ENCODE measurements at places on chromosomes 11 and 22.

GRCh38 chr11:57761301-57762234, at the start of gene CTNND1:
CTNND1 (plus strand) TSS chr11:57761802; CDS start chr11:57791479, 29,677 bp downstream.
- DNase-seq, result peak; percentile 26

DNA sequence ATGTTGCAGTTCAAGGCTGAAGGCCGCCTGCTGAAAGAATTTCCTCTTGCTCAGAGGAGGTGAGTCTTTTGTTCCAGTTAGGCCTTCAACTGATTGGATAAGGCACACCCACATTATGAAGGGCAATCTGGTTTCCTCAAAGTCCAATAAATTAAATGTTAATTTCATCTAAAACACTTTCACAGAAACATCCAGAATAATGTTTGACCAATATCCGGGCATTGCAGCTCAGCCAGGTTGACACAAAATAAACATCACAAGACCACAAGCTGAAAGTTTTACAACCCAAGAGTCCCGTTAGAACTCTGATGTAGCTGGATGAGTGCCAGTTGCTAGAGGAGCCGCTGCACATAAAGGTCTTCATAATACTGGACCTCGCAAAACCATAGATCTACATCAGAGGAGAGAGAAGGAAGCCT, 64.9 kb upstream of the EED start:
- no peak for DNase-seq

DNA sequence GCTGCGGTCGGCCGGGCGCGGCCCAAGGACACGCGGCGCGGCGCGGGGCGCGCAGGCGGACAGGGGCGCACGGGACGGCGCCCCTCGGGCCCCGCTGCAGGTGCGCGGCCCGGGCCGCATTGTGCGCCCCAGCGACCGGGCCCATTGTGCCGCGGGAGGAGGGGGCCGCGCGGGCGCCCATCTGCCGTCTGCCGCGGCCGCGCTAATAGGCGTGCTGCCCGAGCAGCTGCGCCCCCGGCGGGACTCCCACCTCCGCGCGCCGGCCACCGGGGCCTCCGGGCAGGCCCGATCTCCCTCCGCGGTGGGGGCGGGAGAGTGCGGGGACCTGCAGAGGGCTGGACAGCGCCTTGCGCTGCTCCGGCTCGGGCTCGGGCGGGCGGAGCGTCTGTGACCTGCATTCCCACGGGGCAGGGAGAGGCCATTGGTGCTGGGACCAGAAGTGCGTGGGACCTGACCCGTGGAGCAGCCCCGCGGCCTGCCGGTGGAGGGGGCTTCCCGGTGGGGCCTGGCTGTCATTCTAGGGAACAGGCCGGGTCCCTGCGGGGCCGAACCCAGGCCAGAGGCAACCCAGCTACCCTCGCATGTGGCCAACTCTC, 933 bp downstream of the BRSK2 start:
- DNase-seq, result no peak

DNA sequence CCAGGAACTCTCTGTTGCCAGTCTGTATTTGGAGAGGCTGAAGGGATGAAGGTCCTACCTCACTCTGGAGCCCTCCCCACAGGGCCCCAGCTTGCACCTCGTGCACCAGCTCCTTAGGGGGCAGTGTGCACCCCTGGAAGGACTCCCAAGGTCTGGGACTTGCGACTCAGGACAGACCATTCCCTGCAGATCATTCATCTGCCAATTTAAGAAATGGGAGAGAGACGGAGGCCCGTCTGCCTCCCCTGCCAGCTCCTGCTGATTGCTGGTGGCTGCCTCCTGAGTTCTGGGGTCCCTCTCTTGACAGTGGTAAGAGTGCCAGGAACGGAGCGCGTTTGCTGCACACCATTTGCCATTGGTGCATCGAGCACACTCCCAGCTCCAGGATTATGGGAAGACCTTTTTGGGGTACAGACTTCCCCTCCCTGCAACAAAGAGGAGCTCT, 27.4 kb upstream of the MALAT1 start:
- DNase-seq, result no peak

DNA sequence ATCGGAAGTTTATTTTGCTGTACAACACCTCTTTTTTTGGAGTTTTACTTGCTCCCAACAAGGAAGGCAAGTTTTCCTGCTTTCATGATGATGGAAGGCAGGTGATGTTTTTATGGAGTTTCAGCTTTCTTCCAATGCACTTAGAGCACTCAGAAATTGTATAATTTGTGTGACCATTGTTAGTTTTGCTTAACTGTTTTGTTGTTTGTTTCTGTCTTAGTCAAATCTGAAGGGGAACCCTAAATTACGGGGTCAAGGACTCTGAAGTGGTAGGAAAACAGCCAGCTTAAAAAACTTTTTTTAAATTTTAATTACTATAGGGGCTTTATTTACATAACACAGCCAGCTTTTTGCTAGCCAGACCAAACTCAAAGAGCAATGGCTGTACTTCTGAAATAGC, 14.7 kb downstream of the APOL6 start:
- DNase-seq, result no peak

GRCh38 chr11:71991494-71991893, 7.2 kb upstream of the IL18BP start:
- DNase-seq, result no peak

GRCh38 chr11:114128399-114128798, 68.9 kb downstream of the ZBTB16 start:
- no peak for DNase-seq

- peak; percentile 44 for DNase-seq
These were observed 705 bp upstream of the CAPN1 start for GRCh38 chr11:65180877-65181568.

- DNase-seq, result no peak
These were observed 64.7 kb downstream of the MTNR1B start for GRCh38 chr11:93034031-93034722.

GRCh38 chr22:35332278-35332677, 32.6 kb downstream of the TOM1 start:
- DNase-seq, result no peak

DNA sequence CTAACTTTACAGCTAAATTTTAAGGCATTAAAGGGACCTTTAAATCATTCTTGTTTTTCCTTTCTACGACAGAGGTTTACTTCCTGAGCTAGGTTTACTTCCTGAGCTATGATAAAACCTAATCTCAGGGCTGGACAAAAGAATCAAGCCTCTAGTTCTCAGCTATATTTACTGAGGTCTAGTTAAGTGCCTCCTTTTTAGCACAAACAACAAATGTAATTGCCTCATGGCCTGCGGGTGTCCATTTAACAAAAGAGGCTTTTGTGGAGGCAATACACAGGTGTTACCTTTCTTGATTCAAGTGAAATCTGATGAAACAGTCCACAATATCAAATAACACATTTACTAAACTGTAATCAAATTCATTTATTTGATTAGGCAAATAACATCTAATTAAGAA, 67.3 kb downstream of the IMMP1L start:
- peak; percentile 98 for DNase-seq

- no peak for DNase-seq
These were observed 2.5 kb upstream of the CALCA start for GRCh38 chr11:14974515-14975251.

- DNase-seq, result no peak
These were observed 100.7 kb upstream of the PLET1 start for GRCh38 chr11:112361396-112361795.

- DNase-seq, result no peak
These were observed 44.3 kb downstream of the SCGB1A1 start for GRCh38 chr11:62463121-62463542.
